ENCODE measurements at places on chromosomes 11 and 22.

GRCh38 chr11:10377183-10377582 lies 72.3 kb downstream of the ADM start:
- no peak for DNase-seq

- no peak for DNase-seq
These were observed 2.8 kb upstream of the ACER3 start for GRCh38 chr11:76857781-76858410.

GRCh38 chr11:78131956-78132355 lies 7.5 kb downstream of the ALG8 start:
- no peak for DNase-seq

DNA sequence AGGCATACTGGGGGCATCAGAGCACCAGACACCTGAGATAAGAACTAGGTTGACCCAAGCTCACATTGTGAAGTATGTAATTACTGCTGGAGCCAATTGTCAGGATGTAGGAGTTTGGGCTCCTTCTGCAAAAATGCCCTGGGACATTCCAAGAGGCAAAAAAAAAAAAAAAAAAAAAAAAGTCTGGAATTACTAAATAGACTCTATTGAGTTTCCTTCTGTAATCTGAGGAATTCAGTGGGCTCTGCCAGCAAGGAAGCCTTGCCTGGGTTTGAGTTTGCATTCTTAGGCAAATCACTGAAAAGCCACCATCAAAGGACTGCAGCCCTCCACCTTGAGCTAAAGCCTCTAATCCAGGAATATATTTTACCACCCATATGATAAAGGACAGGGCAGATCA lies 8.0 kb upstream of the CAVIN3 start:
- DNase-seq = no peak

GRCh38 chr11:9573775-9574621 lies 528 bp downstream of the WEE1 start:
- no peak for DNase-seq

DNA sequence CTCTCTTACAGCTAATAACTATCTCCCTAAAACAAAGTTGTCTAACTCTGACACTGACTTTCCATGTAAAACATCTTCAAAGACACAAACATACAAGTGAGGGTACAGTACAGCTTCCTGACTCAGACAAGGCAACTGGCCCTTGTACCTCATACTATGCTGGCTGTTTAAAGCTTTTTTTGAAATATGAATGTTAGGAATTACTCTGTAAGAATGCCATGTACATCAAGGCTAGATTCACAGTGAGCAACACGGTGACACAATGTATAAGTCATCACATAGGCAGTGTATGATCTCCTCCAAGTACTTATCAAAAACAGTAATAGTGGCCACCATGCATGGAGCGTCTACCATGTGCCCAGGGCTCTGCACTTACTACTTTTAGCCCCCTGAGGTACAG lies 28.6 kb downstream of the ALG8 start:
- DNase-seq = no peak

- DNase-seq = no peak
These were observed 44.8 kb downstream of the LMO1 start for GRCh38 chr11:8218840-8219239.

DNA sequence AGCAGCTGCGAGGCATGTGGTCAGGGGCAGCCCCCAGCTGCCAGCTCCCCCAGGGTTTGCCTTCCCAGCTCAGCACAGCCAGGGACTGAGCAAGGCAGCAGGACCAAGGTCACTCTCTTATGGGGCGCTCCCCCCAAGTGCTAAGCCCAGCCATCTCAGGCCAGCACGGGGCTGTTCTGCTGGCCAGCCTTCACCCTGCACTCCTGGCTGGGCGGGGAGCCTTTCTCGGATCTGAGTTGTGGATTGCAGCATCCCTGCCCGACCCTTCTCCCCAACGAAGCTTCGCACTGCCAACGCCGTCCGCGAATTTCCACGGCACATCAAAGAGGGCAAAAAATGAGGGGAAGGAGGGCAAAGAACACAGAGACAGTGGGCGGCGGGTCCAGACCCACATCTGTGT lies 42.5 kb upstream of the GAL start:
- DNase-seq = no peak

All from hypothalamus (tissue), 51 donors.